NCI-H187 treated with DMSO at 0.1 percent for 48 hours (cell line): ENCODE measurements at places on chromosomes 11 and 22.

- DNase-seq = no peak
These were observed 52.7 kb upstream of the RRM1 start for GRCh38 chr11:4041731-4042391.

GRCh38 chr11:76750746-76751145 is 32.4 kb upstream of the TSKU start:
- DNase-seq = no peak

DNA sequence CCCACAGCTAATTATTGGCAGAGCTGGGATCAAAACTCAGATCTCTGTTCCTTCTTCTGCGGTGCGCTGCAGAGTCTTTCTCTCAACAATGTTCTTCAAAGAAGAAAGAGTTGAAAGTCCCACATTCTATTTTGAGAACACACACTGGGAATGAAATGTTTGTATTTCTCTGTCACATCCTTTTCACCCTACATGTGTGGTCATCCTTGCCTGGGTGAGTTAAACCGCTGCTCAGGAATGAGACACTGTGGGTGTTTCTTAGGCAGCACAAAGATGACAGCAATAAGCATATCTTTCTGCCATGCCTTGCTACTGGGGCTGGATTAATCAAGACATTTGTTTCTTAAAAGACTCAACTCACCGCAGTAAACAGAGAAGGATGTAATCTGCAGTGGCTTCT is 222.6 kb downstream of the LARGE1 start:
- no peak for DNase-seq

- no peak for DNase-seq
These were observed 10.1 kb downstream of the C11orf91 start for GRCh38 chr11:33690290-33691065.

- no peak for DNase-seq
These were observed 261.7 kb downstream of the BUD13 start for GRCh38 chr11:116510886-116511650.

DNA sequence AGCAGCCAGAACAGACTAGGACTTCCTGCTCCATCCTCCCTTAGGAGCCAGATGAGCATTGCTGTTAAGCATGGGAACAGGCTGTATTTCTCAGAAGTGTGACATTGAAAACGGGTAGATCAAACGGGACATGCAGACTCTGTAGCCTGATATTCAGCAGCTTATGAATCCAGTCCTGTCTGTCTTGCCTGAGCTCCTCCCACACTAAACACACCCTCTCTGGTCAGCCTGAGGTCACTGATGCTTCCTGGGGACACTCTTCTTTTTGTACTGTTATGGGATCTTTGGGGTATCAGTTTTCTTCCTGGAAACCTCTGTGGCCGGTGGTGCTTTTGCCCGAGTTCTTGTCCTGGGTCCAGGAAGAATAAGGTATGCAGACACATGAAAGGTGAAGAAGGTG is 35.8 kb downstream of the C11orf91 start:
- no peak for DNase-seq

DNA sequence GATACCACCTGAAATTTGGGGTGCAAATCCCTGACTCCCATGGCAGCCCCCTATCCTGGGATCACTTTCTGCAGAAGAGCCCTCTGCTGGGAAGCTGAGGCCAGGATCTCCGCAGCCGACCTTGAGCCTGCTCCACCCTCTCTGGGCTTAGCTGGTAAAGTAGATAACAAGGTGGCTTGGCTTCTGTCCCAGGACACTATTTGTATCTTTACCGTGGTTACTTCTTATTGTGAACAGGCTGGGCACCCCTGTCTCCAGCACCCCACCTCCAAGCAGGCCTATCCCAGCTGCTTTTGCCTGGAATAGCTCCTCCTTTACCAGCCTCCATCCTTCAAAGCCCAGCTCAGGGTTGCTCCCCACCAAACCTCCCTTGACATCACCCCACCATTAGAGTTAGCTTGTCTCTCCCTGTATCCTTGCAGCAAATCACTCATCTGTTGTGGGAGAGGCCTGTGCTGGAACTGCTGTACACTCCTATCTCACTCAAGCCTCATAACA is 35.2 kb upstream of the P2RY2 start:
- no peak for DNase-seq

DNA sequence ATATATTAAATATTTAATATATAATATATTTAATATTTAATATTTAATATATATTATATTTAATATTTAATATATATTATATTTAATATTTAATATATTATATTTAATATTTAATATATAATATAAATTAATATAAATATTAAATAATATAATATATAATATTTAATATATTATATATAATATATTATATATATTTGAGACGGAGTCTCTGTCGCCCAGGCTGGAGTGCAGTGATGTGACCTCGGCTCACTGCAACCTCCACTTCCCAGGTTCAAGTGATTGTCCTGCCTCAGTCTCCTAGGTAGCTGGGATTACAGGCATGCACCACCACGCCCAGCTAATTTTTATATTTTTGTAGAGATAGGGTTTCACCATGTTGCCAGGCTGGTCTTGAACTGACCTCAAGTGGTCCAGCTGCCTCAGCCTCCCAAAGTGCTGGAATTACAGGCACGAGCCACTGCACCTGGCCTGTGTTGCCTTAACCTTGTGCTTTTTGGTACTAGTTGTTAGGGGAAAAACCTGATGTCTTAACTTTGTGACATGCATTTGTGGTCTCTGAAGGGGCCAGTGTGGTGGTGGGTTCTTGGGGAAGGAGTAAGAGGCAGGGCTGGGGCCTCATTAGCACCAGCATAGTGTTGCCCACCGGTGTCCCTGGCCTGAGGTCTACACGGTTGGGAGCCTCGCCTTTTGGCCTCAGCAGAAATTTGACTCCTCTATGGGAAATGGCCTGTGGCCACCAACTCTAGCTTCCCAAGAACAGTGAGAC is 16.6 kb downstream of the SEC14L3 start:
- DNase-seq = no peak
